ENCODE measurements at places on chromosomes 6 and 20.

DNA sequence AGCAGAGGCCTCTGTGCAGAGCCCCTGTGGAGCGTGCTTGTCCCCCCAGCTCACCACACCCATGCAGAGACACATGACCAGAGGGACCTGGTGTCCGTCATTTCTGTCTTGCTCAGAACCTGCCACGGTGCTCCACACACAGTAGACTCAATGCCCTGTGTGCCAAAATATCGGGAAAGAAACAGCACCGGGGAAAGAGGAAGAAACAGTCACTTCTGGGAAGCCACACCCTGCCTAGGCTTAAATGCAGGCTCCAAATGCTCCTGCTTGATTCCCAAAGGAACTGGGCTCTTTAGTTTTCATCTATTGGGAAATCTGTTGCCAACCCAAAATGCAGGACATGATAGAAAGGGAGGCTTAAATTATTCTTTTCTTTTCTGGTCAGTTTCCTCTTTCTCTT is 503.9 kb downstream of the CD83 start:
- DNase-seq: no peak

DNA sequence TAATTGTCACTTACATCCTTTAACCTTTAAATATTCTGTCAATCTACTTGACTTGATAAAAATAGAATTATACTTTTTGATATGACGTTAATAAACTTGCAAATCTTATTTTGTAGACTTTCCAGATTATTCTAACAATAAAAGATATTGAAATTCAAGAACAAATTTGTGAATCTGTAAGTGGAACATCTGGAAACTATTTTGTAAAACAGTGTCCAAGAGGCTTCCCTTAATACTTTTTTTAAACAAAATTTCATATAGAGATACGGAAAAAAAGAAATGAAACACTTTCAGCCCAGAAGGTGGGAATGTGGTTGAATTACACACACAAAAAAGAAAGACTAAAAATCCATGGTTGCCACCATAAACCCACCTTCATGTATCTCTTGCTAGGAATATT is 174.4 kb downstream of the COL19A1 start:
- DNase-seq: no peak

DNA sequence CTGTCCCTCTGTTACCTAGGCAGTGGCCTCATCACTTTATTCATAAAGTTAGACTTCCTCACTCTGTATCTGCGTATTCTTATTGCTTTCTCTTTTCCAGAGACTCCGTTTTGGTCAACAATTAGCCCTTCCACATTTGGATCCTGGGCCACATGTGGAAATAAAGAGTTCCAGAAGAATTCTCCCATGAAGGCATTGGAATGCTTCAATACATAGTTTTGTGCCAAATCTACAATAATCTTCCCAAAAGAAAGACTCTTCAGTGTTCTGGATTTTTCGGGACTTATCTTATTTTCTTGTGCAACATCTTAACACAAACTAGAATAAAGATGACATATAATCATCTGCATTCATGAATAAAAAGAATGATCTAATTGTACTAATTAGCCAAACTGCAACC is 187.7 kb upstream of the BMP2 start:
- no peak for DNase-seq

DNA sequence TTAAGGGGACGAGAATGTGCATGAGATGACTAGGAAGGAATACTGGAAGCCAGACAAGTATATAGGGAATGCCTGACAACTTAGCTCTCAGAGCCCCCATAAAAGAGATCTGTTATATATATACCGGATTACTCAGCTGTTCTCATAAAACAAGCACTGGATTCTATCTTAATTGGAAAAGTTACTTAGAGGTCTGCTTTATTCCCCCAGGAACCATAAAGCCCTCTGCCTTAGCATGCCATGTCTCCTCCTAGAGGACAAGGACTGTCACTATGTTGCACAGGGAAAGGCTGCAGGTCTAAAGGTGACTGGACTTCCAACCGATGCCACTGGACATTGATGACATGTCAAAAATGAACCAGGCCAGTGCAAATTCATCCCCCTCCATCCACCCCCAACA is 6.4 kb downstream of the EXOC2 start:
- DNase-seq: no peak

- DNase-seq: no peak
These were observed 5.7 kb downstream of the VSX1 start for GRCh38 chr20:25076201-25076600.

DNA sequence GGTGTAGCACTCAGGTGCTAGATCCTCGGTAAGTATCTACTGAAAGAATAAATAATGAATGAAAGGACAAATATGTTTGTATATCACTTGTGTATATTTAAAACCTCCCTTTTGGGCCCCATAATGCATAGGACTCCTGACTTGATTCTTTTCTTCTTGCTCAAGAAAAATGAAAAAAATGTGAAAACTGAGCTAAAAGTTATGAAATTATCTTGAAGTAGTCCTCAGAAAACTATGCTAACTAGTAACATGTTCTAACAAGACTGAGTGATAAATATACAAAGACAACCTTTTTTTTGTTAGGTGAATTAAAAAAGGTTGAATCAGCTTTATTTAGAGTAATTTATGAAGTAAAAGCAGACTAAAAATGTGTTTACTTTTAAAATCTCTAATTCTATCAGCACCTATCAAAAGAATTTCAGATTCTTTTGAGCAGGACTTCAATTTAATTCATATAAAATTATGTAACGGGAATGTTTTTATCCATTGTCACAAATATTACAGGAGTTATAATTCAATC is 247.8 kb upstream of the JAG1 start:
- no peak for DNase-seq

GRCh38 chr6:167350275-167350696 is 25.4 kb downstream of the TTLL2 start:
- no peak for DNase-seq

- DNase-seq: no peak
These were observed 10.9 kb downstream of the EYA2 start for GRCh38 chr20:46905364-46906125.

DNA sequence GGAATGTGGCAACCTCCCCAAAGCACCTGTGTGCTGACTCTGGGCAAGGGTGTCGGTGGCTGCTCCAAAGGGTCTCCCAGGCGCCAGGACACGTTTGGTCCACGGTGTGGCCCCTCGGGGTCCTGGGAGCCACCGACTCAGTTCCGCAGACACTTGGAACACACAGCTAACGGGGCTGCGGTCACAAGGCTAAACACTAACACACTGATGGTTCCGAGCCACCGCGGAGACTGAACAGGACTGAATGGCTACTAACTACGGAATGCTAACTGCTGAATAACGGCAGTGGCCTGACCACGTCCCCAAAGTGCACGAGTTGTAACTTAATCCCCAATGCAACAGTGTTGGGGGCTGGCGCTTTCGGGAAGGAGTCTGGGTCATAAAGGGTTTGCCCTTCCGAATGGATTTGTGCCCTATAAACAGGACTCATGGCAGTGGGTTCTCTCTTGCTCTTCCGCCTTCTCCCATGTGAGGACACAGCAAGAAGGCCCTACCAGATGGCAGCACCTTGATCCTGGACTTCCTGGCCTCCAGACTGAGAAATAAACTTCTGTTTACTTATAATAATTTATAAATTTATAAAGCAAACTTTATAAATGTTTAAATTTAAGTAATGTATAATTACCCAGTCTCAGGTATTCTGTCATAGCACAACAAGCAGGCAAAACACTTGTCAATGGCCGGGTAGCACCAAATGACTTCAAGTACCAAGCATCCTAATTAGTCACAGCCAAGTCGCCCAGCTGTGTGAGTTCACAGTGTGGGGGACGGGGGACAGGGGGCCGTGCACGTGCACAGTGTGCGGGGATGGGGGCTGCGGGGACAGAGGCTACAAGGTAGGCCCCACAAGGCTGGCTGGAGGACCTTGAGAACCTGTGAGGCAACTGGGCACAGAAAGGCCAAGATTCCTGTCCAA is 2.3 kb upstream of the EEF1A2 start:
- DNase-seq: no peak

- no peak for DNase-seq
These were observed 263.4 kb downstream of the CDC5L start for GRCh38 chr6:44650947-44651346.

DNA sequence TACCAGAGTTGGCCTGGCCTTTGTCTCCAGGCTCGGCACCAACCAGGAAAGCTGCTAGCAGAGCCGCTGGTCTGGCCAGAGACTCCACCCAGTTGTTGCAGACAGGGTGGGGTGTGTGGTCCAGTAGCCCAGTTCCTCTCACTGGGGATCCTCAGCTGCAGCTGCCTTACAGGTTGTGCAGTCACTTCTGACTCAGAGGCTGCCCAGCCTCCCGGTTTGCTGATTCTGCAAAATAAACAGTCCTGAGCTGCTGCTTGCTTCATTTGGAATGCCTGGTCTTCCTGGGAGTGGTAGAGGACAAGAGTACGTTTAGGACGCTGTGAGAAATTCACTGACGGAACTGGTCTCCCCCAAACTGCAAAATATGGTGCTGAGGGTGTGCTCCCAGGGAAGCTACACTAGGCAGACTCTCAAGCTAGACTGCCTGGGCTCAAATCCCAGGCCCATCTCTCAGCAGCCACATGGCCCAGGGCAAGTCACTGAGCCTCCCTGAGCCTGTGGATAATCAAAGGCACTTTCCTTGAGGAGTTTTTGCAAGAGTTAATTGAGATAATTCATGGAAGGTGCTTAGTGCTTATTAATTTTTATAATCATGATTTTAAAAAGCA is 246.1 kb downstream of the TFAP2C start:
- no peak for DNase-seq

DNA sequence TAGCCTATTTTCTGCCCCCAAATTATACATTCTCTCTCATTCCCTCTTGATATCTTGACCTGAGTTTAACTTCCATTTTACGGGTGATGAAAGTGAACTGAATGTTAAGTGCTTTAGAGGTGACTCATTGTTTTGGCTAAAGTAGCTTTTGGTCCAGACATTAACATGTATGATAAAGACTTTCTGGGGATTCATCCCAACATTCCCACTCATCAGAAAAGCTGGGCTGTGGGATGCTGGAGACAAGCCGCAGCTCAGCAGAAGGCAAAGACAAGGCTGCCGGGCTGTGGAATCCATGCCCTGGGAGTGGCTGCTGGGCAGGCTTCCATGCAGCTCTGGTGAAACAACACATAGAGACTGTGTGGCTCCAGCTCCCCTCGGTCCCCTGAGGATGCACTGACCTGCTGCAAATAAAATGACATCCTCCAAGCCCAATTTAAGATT is 89.9 kb upstream of the SYNDIG1 start:
- DNase-seq: no peak

DNA sequence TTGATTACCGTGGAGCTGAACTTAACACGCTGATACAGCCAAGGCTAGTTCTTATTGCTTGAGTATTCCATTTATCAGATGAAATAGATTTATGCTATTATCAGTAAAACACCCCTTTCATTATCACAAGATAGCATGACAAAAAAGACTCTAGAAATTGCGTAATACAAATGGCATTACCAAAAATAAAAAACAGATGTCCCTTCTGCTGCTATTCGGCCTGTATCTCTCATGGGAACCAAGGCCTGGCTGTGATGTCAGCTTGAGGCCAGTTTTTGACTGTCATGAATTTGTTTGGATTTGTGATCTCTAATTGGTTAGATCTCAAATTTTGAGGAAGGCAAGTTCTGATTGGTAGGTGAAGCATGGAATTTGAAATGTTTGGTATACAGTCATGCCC is 25.2 kb downstream of the MEI4 start:
- DNase-seq: no peak

DNA sequence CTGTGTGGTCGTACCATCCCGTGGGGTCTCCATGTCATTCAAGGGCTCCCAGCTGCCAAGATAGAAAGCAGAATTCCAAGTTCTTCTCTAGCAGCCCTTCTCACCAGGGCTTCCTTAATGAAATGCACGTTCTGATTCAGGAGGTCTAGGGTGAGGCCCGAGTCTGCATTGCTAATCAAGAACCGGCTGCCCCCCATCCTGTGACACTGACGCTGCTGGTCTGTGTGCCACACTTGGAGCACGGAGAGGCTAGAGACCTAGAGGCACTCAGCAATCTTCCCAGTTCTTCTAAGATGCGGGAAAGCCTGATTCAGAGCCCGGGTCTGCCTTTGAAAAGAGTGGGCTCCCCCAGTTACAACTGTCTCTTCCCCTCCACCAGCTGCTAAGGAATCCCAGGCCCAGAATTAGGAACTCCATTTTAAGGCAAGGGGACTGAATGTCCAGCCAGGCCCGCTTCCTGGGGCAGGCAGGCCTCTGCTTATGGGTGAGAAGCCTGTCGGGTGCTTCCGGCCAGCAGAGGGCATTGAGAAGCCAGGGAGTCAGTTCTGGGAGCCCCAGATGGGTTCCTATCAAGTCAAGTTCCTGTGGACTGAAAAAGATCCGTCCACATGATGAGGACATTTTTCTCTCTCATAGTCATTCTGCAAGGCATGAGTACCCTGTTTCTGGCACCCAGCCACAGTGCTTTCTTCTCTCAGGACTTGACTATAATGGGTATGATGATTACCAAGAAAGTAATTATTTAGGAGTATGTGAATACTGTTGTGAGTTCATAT is 69.8 kb upstream of the RIN2 start:
- no peak for DNase-seq

- no peak for DNase-seq
These were observed 4.6 kb downstream of the RAET1G start for GRCh38 chr6:149918151-149918905.

GRCh38 chr6:34359418-34360158 is 32.9 kb downstream of the NUDT3 start:
- DNase-seq: no peak

DNA sequence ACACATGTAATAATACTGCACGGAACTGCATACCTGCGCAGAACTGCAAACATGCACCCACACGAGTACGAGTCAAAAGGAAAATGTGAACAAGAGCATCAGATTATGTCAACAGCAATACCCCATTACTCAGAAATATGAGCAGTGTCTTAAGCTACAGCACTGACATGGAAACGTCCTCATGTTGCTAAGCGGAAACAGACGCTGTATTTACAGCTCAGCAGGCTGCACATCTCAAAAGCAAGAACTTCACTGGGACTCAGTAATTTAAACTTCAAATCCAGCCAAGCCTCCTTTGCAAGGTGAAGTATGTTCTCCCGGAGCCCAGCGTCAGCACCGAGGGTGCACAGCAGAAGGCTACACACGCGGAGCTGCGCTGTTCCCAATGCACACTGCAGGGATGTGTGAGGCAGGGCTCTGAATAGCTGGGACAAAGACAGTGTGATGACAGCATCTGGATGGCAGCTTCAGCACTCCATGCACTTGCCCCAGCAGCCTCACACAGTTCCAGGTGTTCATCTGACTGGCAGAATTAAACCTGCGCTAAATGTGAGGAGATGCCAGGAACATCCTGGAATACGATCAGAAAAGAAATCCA is 202.8 kb downstream of the WDR27 start:
- DNase-seq: no peak

- no peak for DNase-seq
These were observed 28.4 kb downstream of the COL19A1 start for GRCh38 chr6:69894578-69895347.

Data from NCI-H1930 (cell line).